ENCODE measurements at places on chromosomes 5 and 9.
A peak's percentile ranks its signal among the peaks of the same experiment; 100 is the strongest.

- H3K4me1 ChIP-seq = peaks cover 8% of the 10 kb centered on the region
- no peak overlapping the region for H3K27ac ChIP-seq
- no peaks in the 10 kb centered on the region for H3K36me3 ChIP-seq
- no peaks in the 10 kb centered on the region for H3K27me3 ChIP-seq
- no peak overlapping the region for H3K4me3 ChIP-seq
Measured at GRCh38 chr9:76676857-76677256, 87.4 kb upstream of the PCA3 start.

- no peaks in the 10 kb centered on the region for H3K27me3 ChIP-seq
- peaks cover 1% of the 10 kb centered on the region for H3K4me1 ChIP-seq
- no peak overlapping the region for H3K27ac ChIP-seq
- H3K36me3 ChIP-seq = peaks cover 16% of the 10 kb centered on the region
- no peak for DNase-seq
Measured at GRCh38 chr9:34203992-34204635, 25.3 kb downstream of the UBAP1 start.

- no peak overlapping the region for H3K27ac ChIP-seq
- DNase-seq = no peak
- peaks cover 2% of the 10 kb centered on the region for H3K4me1 ChIP-seq
Measured at GRCh38 chr5:66875315-66875714, 279.1 kb downstream of the MAST4 start.

GRCh38 chr9:524008-524407, 309.3 kb downstream of the DOCK8 start:
- no peaks in the 10 kb centered on the region for H3K36me3 ChIP-seq
- H3K4me3 ChIP-seq = no peak overlapping the region
- DNase-seq = no peak
- H3K4me1 ChIP-seq = peaks cover 3% of the 10 kb centered on the region
- H3K27me3 ChIP-seq = no peaks in the 10 kb centered on the region

DNA sequence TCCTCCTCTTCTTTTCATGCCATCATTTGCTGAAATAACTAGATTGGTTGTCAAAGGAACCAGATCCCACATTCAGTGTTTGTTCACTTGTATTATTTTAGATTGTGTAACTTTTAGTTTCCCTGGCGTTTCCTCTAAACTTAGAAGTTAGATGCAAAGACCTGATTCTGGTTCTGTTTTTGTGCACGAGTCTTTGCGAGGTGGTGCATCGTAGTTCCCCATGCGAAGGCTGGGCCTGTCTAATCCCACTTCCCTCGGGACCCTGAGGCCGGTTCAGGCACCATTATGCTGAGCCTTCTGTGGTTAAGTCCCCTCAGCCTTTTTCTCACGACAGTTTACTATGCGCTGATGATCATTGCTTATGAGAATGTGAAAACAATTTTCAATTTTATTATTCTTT, 219.1 kb upstream of the OTULINL start:
- DNase-seq = no peak
- H3K4me3 ChIP-seq = no peak overlapping the region
- peaks cover 36% of the 10 kb centered on the region for H3K4me1 ChIP-seq

DNA sequence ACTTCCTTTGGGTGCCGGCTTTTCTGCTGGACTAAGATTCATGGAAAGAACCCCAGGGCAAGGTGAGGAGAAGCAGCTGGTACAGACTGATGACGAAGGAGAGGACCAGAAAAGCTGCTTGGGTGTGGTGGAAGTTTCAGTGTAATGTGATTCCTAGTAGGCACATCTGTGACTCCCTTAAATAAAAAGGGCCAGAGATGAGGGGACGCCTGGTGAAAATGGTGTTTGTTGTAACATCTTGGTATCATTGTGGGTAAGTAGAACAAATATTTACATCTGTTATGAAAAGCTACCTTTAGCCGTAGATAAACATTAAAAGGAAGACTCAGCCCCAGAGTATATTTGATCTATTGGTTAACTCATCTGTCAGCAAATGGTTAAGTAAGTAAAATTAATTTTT, 33.8 kb downstream of the OTULINL start:
- peaks cover 69% of the 10 kb centered on the region for H3K36me3 ChIP-seq
- DNase-seq = no peak
- H3K27ac ChIP-seq = no peak overlapping the region
- H3K4me3 ChIP-seq = no peak overlapping the region
- H3K4me1 ChIP-seq = peaks cover 2% of the 10 kb centered on the region

GRCh38 chr5:128305341-128305740, 221.8 kb downstream of the SLC12A2 start:
- H3K4me3 ChIP-seq = no peak overlapping the region
- H3K27me3 ChIP-seq = no peaks in the 10 kb centered on the region
- no peak overlapping the region for H3K27ac ChIP-seq
- no peak for DNase-seq

GRCh38 chr9:126869368-126869767, 8.9 kb downstream of the ZBTB34 start:
- no peaks in the 10 kb centered on the region for H3K27me3 ChIP-seq
- H3K27ac ChIP-seq = no peak overlapping the region
- H3K4me1 ChIP-seq = peaks cover 14% of the 10 kb centered on the region
- no peak for DNase-seq

DNA sequence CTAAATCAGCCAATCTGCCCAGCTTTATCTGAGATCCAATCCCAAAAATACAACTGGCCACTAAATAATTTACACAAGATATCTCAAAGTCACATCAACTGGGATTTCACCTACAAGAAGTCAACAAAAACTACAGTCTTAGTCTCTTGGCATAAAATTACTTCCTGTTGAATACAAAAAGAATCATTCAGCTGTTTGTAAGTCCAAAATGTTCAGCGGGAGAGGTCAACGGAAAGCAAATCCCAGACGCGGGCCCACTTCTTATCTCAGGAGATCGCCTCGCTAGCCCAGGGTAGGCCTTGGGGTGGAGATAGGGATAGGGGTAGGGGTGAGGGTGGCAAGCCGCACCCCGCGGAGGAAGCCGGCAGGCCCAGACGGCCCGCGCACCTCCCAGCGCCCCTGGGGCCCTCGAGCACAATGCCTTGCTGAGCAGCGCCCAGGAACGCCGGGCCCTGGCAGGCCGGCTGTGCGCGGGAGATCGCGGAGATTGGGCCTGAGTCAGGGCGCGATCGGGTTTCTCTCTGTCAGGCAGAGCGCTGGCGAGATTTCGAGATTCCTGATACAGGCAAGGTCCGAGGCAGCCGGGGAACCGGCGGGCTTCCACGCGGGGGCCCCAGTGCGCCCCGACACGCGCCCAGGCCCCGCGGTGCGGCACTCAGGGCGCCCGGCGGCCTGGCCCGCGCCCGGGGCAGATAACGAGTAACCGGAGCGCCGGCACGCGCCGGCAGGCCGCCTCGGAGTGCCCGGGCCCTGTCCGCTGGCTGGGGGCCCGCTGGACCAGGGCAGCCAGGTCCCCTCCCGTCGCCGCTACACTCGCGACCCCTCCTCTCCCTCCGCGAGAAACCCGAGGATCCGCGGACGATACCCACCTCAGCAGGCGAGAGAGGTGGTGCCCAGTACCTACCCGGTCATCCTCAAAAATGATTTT, 601 bp downstream of the HINT1 start:
- peaks cover 43% of the 10 kb centered on the region for H3K36me3 ChIP-seq
- no peaks in the 10 kb centered on the region for H3K27me3 ChIP-seq
- DNase-seq = peak; percentile 83
- H3K4me1 ChIP-seq = peaks cover 46% of the 10 kb centered on the region
- peak overlapping the region; percentile 83 for H3K4me3 ChIP-seq

- no peak overlapping the region for H3K27ac ChIP-seq
- no peak overlapping the region for H3K4me3 ChIP-seq
- H3K36me3 ChIP-seq = no peaks in the 10 kb centered on the region
- peaks cover 8% of the 10 kb centered on the region for H3K4me1 ChIP-seq
Measured at GRCh38 chr5:154486427-154486866, 8.4 kb upstream of the HAND1 start.

GRCh38 chr9:6942406-6942805, 184.6 kb downstream of the KDM4C start:
- H3K27me3 ChIP-seq = no peaks in the 10 kb centered on the region
- H3K4me3 ChIP-seq = no peak overlapping the region
- H3K36me3 ChIP-seq = peaks cover 5% of the 10 kb centered on the region
- H3K4me1 ChIP-seq = peaks cover 9% of the 10 kb centered on the region
- DNase-seq = no peak

GRCh38 chr5:83401122-83401731, 70.3 kb upstream of the VCAN start:
- DNase-seq = no peak
- H3K27me3 ChIP-seq = no peaks in the 10 kb centered on the region
- H3K4me1 ChIP-seq = peaks cover 2% of the 10 kb centered on the region
- H3K36me3 ChIP-seq = no peaks in the 10 kb centered on the region

- H3K27ac ChIP-seq = no peak overlapping the region
- H3K4me1 ChIP-seq = peaks cover 5% of the 10 kb centered on the region
- peaks cover 53% of the 10 kb centered on the region for H3K27me3 ChIP-seq
- DNase-seq = no peak
Measured at GRCh38 chr9:122228191-122228567, 578 bp downstream of the LHX6 start.

- peaks cover 12% of the 10 kb centered on the region for H3K27me3 ChIP-seq
- no peaks in the 10 kb centered on the region for H3K4me1 ChIP-seq
- no peak overlapping the region for H3K4me3 ChIP-seq
- H3K27ac ChIP-seq = no peak overlapping the region
Measured at GRCh38 chr5:174311531-174312269, 266.2 kb downstream of the NSG2 start.

GRCh38 chr5:14879393-14879792, 7.8 kb upstream of the ANKH start:
- DNase-seq = no peak
- no peak overlapping the region for H3K4me3 ChIP-seq
- H3K27me3 ChIP-seq = peaks cover 11% of the 10 kb centered on the region

DNA sequence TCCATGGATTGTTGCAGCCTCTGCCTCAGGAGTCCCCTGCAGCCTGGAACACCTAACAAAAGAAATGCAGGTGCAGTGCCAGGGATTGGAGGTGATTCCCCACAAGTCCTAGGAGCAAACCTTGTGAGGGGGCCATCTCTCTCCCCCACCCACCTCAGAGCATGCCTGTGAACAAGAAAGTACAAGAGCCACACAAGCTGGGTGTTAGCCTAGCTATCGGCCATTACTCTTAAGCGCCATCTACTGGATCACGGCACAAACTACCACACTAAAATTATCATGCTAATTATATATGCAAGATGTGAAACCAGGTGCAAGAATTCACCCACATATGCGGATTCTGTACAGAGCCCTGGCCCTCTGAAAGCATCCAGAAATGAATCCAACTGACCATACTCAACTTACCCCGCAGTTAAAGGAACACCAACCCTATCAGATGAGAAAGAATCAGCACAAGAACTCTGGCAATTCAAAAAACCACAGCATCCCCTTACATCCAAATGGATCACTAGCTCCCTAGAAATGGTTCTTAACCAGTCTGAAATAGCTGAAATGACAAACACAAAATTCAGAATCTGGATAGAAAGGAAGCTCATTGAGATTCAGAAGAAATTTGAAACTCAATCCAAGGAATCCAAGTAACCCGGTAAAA, 16.5 kb upstream of the PRSS3 start:
- peak; percentile 68 for DNase-seq
- no peak overlapping the region for H3K4me3 ChIP-seq
- H3K36me3 ChIP-seq = no peaks in the 10 kb centered on the region
- no peak overlapping the region for H3K27ac ChIP-seq

DNA sequence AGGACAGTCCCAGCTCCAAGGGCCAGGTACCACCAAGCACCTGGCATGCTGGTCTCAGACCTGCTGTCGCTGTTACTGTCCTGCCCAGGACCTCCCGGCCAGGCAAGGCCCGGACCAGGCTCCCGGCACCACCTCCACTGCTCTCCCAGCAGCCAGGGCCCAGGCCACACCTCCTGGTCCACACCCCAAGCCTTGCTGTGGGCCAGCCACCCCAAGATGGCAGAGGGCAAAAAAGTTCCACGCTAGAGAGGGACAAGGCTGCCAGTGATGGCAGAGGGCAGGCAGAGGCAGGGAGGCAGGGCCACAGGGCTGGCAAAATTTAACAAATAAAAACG, 1.1 kb downstream of the DNLZ start:
- peaks cover 11% of the 10 kb centered on the region for H3K4me1 ChIP-seq
- no peaks in the 10 kb centered on the region for H3K27me3 ChIP-seq
- H3K36me3 ChIP-seq = no peaks in the 10 kb centered on the region
- H3K27ac ChIP-seq = no peak overlapping the region
- DNase-seq = no peak

DNA sequence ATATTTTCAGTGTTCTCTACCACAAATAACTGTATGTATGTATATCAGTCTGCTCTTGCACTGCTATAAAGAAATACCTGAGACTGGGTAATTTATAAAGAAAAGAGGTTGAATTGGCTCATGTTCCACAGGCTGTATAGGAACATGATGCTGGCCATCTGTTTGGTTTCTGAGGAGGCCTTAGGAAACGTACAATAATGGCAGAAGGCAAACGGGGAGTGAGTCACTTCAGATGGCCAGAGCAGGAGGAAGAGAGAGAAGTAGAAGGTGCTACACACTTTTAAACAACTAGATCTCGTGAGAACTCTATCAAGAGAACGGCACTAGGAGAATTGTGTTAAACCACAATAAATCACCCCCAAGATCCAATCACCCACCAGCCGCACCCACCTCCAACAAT, 121.7 kb downstream of the ADAMTS6 start:
- no peak for DNase-seq
- H3K36me3 ChIP-seq = no peaks in the 10 kb centered on the region
- H3K4me1 ChIP-seq = no peaks in the 10 kb centered on the region
- H3K27ac ChIP-seq = no peak overlapping the region
- H3K4me3 ChIP-seq = no peak overlapping the region

DNA sequence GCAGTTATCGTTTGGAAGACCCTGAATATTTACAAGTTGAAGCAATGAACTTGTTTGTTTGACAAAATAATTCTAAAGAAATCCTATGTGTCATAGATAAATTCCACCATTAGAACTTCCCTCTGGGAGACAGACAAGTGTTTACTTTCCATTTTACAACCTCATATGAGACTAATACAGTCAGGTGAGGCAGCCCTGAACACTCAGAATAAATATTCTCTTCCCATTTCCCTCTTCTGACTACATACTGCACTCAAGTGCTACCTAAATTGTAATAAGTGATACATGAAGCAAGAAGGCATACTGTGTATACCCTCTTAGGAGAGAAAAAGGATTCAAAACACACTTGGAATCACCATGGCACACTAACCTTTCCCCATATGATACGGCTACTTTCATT, 6.8 kb downstream of the RASEF start:
- no peaks in the 10 kb centered on the region for H3K4me1 ChIP-seq
- H3K4me3 ChIP-seq = no peak overlapping the region
- no peak for DNase-seq
- no peak overlapping the region for H3K27ac ChIP-seq

DNA sequence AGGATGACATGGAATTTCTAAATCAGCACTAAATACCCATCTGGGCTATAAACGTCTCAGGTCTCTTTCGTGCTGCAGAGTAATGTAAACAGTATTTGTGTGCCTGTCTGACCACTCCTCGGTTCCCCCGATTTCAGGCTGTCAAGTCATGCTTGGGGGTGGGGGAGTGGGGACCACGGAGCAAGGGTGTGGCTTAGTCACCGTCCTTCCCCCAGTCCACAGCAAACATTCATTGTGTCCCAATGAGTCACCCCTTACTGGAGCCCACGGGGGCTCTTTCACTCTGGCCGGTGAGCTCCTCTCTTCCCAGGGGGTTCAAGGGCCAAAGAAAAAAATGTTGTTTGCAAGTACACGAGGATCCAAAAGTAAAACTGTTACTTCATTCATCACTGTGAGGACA, 72.4 kb upstream of the ICE1 start:
- H3K27me3 ChIP-seq = no peaks in the 10 kb centered on the region
- peaks cover 16% of the 10 kb centered on the region for H3K4me1 ChIP-seq
- no peaks in the 10 kb centered on the region for H3K36me3 ChIP-seq
- DNase-seq = no peak
